T-cell (primary cell): ENCODE measurements at places on chromosomes 5 and 9. TPM values are rescaled to one million over a fixed set of nuclear protein-coding genes. Genes with fewer than 3 reads are reported as not detected.

DNA sequence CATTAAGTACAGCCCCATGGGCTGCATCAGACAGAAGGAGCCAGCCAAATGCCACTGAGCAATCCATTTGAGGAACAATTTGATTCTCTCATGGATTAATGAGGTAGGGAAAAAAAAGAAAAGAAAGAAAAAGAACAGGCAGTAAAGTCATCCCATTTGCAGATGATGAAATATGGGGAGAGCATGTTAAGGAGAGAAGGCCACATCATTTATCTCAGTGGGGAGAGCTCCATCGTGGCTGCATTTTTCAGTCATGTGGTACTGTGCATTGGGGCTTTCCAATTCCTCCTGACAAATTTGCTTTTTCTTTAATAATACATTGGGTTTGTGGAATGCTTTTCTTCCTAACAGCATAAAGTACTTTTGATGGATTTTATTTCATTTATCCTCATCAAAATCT, 375.2 kb upstream of the TLE4 start:
- no peak for DNase-seq

DNA sequence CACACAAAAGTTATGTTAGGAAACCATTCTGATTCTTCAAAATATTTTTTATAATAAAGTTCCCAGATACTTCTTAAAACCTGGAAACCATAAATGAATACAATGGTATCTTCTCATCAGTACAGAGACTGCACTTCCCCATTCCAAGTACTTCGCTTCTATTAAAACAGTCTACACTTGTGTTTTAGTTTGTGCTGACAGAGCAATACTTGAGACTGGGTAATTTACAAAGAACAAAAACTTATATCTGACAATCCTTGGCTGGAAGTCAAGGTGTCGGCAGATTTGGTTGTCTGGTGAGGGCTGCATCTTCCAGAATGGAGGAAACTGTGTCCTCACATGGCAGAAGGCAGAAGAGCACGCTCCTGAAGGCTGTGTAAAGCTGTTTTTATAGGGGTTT, 70.1 kb downstream of the RFX3 start:
- no peak for DNase-seq

GRCh38 chr9:21933865-21934264, 60.3 kb downstream of the CDKN2A start:
- no peak for DNase-seq

The CDH6 gene
- total RNA-seq, result 0.15 TPM

- no peak for DNase-seq
Observed at GRCh38 chr9:98786750-98787510, 9.4 kb downstream of the ANKS6 start.

The SPAG8 gene
- total RNA-seq, result 6.3 TPM

GRCh38 chr5:31382051-31382878, 149.6 kb downstream of the DROSHA start:
- DNase-seq, result no peak

GRCh38 chr9:2879803-2880202, 35.9 kb upstream of the PUM3 start:
- DNase-seq, result no peak

The ITGA2 gene
- total RNA-seq, result 0.51 TPM

The ATP6V0E1 gene
- 156 TPM for total RNA-seq

DNA sequence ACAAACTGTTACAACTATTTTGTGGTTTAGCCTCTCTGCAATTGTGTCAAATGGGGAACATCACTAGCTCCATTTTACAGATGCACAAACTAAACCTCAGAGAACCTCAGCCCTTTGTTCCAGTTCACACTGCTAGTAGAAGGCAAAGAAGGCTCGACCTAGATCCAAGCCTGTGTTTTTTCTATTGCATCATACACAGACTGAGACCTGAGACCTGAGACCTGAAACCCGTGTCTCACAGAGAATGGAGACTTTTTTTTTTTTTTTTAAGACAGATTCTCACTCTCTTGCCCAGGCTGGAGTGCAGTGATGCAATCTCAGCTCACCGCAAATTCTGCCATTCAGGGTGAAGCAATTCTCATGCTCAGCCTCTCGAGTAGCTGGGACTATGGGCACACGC, 120.8 kb downstream of the GALNT10 start:
- no peak for DNase-seq

DNA sequence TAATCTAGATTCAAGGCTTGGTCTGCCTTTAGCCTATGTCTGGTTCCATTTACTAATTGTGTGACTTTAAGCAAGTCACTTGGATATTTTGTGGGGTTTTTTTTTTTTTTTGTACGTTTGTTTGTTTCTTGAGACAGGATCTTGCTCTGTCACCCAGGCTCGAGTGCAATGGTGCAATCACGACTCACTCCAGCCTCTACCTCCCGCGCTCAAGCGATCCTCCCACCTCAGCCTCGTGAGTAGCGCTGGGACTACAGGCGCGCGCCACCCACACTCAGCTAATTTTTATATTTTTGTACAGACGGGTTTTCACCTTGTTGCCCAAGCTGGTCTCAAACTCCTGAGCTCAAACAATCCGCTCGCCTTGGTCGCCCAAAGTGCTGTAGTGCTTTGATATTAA, 1.1 kb upstream of the PFDN1 start:
- no peak for DNase-seq

GRCh38 chr9:36357639-36358038, 42.4 kb downstream of the RNF38 start:
- no peak for DNase-seq

The PGM5 gene
- total RNA-seq, result not detected
